ENCODE measurements at places on chromosomes 5 and 9.
A peak's percentile ranks its signal among the peaks of the same experiment; 100 is the strongest.

- DNase-seq = no peak
These were observed 165.1 kb downstream of the CAAP1 start for GRCh38 chr9:26727471-26727870.

DNA sequence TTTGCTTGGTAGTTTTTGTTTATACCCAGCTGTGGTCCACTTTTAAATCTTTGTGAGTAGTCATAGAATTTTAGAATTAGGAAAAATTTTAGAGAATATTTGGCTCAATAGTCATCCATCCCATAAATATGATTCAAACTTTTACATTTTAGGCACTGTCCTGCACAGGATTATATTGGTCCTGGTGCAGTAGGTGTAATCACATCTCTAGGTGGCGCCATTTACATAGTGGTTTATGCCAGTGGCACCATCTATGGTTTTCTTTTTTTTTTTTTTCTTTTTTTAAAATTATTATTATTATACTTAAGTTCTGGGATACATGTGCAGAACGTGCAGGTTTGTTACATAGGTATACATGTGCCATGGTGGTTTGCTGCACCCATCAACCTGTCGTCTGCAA, 260.7 kb upstream of the KCNN2 start:
- no peak for DNase-seq

- DNase-seq = no peak
These were observed 87.6 kb downstream of the NR3C1 start for GRCh38 chr5:143315929-143316328.

DNA sequence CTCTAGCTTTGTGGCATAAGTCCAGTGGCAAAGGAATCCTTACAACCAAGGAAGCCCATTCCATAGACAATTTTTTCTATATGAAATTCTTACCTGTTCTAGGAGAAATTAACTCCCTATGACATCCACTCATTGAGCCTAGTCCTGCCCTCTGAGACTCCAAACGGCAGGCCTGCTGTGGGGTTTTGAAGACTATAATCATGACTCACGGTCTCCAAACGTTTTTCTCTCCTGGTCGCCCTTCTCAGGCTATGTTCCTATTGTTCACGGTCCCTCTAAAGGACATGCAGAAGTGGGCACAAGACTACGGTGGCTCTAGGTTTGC, 611 bp downstream of the EXOSC3 start:
- no peak for DNase-seq

GRCh38 chr5:181044093-181044599, 4.1 kb downstream of the BTNL9 start:
- no peak for DNase-seq

DNA sequence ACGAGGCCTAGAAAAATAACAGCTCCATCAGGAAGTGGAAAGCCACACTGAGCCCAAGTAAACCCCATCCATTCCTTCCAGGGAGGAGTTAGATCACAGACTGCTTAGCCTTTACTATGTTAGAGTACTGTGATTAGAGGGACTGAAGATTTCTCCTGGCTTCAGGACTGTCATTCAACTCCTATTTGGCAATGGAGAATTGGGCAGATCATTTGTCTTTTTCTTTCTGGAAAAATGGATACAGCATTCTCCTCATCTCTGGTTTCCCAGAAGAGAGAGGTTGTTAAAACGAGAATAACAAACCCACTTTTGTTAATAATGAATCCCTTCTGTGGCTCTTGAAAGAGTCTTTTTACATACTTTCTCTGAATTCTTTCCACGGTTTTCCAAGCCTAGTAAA, 150.4 kb downstream of the GABRB2 start:
- no peak for DNase-seq

DNA sequence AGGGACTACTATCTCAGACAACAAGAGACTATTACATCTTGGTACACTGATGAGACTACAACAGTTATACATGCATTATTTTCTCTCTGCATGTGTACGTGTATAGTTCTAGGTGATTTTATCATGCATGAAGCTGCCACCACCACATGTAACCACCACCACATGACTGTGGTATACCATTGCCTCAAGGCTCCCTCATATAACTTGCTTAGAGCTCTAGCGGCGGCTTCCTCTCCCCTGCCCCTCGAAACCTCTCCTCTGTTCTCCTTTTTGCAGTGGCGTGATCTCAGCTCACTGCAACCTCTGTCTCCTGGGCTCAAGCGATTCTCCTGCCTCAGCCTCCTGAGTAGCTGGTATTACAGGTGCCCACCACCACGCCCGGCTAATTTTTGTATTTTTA, 162.3 kb downstream of the AOPEP start:
- DNase-seq = no peak

GRCh38 chr5:31731016-31731415, 92.1 kb downstream of the PDZD2 start:
- no peak for DNase-seq

DNA sequence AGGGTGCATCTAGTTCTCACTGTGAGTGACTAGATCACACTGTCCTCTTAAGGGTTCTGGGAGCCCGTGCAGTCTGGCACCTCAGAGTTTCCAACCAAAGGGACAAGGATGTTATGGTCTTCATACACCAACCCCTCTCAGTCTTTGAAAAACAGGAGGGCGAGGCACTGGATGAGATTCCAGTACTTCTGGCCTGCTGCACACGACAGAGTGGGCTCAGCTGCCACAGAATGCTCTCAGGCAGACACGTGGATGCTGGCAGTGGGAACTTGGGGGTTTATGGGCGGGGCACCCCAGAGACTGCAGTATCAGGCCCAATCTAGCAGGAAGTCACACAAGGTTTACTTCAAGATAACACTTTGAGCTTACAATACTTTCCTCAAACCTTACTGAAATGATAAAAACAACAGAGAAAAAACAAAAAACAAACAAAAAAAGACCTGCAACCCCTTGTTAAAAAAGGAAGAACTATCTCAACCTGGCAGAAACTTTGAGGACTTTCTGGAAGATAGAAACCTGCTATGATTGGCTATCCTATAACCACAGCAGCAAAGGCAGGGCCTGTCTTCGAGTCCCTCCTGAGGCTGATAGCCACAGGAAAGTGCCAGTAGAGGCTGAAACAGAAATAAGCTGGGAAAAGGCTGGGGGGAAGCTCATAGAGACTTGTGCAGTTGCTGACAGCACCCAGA, 28.3 kb upstream of the TGFBR1 start:
- DNase-seq = no peak

- DNase-seq = no peak
These were observed 136.6 kb downstream of the ADAMTS12 start for GRCh38 chr5:33755231-33755630.

GRCh38 chr5:144177548-144177947, 6.9 kb downstream of the KCTD16 start:
- DNase-seq = peak; percentile 46

DNA sequence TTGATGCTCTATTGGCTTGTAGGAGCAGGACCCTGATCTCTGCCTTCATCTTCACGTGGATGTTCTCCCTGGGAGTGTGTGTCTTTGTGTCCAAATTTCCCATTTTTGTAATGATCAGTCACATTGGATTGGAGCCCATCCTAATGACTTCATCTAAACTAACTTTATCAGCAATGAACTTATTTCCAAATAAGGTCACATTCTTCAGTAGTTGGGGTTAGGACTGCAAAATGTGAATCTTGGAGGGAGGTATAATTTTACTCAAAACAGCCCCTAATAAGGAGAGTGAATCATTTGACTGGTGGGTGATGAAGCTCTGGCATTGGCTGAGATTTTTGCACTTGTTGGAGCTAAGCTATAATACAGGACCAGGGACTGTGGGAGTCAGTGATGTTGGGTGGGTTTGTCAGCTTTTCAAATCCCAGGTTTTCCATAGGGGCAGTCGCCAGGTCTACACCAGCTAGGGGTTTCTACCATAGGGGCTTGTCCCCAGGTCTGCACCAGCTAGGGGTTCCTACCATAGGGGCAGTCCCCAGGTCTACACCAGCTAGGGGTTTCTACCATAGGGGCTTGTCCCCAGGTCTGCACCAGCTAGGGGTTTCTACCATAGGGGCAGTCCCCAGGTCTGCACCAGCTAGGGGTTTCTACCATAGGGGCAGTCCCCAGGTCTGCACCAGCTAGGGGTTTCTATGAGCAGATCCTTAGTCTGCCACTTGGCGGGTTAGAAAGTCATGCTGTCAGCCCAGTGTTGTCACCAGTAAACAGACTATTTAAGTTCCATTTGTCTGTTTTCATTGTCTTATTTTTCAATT, 382.6 kb upstream of the DAP start:
- DNase-seq = no peak

GRCh38 chr5:168339109-168339771, 47.8 kb downstream of the WWC1 start:
- DNase-seq = no peak

DNA sequence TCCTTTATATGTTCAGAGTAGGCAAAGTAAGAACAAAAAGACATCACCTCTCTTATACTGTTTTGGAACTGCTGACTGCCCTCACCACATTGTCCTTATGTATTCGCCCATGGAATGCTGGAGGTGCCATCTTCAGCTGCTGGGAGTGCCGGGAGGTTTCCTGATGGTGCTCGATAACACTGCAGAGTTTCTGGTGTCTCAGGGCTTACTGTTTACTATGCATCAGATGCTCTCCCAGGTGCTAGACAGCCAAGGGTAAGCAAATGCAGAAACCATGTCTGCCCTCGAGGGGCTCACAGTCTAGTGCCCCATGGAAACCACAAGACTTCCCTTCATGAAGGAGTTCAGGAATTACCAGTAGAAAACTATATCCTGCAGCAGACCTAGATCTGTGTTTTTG, 70.1 kb upstream of the SMIM23 start:
- DNase-seq = no peak

DNA sequence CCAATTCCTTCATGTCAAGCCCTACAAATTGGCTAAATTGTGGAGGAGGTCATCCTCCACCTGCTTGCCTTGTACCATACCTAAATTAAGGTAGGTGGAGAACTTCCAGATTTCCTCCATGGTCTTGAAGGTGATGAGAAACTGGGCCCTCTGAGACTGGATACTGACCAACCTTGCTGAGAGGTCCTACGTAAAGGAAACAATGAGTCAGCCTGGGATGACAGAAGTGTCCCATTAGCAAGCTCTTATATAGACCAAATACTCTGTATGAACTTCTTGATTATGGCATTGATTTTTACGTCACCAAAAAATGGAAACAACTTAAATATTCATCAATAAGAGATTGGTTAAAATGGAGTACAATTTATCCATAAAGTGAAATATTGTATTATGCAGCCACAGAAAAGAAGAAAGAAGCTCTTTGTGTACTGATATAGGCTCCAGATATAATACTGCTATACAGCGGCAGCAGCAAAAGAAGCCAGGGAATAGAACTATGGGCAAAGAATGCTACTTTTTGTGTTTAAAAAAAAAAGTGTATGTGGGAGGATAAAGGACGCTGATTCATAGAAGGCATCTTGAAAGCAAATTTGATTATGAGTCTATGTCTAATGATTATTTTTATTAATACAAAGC, 18.3 kb downstream of the SH3TC2 start:
- no peak for DNase-seq

GRCh38 chr5:64188776-64189175, 23.1 kb downstream of the RNF180 start:
- DNase-seq = no peak

- DNase-seq = no peak
These were observed 1.5 kb downstream of the SPINK9 start for GRCh38 chr5:148336704-148337435.

GRCh38 chr9:121168052-121168451, 33.6 kb downstream of the RAB14 start:
- no peak for DNase-seq

- DNase-seq = no peak
These were observed 81.7 kb downstream of the GNAQ start for GRCh38 chr9:77949751-77950436.

GRCh38 chr5:148729182-148729581, 74.9 kb upstream of the HTR4 start:
- no peak for DNase-seq

DNA sequence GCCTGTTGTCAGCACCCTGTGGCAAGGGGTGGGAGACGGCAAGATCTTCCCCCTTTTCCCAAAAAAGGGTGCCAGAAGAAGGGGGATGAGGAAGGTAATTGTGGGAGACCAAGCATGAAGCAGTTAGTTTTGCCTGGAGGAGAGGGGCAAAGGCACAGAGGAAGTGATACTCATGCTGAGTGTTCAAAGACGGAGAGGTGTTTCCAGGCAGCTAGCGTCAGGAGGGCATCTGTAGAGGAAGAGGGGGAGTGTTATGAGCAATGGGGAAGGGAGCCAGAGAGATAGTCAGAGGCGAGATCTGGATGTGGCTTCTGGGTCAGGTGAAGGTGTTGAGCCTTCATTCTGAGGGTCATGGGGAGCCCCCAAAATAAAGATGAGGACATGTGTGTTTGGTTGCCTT, 26.9 kb upstream of the ADAM19 start:
- no peak for DNase-seq

DNA sequence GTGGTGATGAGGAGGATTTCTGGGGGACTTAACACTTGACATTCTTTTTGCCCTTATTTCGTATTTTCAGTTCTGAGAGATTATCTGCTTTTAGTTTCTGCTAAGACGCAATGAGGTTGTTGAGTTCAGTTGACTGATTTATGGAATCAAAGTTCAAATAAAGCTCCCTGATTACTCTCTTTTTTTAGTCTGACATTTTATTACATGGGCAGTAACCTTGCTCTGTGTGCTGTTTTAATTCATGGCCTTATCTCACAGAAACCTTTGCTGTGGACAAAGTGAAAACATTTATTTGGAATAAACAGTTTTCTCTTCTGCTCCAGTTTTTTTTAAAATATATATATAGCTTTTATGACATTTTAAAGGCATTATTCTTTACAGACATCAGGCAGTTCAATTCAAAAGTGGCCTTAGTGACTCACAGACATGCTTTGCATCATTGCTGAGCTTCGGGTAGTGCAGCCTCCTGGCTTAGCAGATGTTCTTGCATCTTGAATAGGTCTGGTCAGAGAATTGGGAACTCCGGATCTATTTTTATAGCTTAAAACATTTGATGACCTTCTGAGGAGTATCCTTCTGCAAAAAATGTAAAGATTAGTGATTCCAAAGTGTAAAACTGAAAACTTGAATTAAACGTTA, 162.9 kb downstream of the FAM170A start:
- no peak for DNase-seq

DNA sequence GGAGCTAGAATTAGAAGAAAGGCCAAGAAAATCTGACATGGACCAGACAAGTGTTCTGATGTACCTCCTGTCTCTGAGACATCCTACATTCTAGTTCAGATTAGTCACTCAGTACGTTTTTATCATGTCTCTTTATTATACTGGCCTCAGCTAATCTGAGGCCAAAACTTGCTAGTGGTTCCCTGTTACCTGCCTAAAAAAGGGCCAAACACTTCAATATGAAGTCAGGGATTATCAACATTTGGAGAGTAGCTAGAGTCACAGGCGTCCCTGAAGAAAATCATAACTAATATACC, 587.4 kb downstream of the PRELID2 start:
- no peak for DNase-seq

DNA sequence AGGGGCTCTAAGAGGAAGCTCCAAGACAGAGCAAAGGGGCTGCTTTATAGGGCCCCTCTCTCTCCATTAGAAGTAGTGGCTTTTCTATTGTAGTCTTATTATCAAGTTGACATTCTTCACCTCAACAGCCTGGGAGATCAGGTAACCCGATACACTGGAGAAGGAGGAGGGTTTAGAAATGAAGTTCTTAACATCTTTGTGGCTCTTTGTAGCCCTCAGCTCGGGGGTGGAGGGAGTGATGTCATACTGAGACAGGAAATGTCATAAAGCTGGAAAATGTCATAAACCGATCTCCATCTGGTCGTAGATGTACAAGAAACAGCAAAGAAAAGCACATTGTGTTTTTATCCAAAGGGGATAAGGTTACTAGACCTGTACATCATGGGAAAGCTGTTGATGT, 17.9 kb downstream of the PDZD2 start:
- DNase-seq = no peak
